ENCODE measurements at places on chromosomes 13 and 19.

GRCh38 chr13:101238555-101238954, 177.8 kb downstream of the NALCN start:
- no peak for DNase-seq

DNA sequence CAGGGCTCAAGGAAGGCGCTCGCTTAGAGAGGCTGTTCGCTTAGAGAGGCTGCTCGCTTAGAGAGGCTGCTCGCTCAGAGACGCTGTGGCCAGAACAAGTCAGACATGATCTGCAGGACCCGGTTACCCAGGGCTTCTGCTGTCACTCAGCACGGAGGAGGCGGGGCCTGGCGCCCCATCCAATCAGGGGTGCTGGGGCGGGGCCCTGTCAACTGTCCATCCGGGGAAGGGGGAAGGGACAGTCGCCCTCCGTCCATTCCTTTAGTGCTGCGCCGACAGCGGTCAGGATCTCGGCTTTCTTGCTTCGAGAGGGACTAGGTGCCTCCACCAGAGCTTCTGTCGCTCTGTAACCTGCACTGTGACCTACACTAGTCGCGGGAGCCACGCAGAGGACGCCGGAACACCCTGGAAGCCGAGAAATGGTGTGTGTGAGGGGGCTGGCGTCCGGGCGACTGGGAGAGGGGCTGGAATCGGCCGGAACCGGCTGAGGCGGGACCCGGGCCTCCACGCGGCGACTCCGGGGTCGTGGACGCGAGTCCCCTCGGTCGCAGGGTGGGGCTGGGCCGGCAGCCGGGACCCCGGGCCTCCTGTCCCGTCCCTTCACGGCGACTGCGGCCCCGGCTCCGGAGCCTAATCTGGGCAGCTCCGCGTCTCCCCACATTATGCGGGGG, at the start of gene ZNF440:
TSS of gene ZNF440 (plus strand) at position 245 of the 671 bp plus-strand sequence. CDS start at position 420, 175 bp downstream.
- DNase-seq: peak; percentile 52

DNA sequence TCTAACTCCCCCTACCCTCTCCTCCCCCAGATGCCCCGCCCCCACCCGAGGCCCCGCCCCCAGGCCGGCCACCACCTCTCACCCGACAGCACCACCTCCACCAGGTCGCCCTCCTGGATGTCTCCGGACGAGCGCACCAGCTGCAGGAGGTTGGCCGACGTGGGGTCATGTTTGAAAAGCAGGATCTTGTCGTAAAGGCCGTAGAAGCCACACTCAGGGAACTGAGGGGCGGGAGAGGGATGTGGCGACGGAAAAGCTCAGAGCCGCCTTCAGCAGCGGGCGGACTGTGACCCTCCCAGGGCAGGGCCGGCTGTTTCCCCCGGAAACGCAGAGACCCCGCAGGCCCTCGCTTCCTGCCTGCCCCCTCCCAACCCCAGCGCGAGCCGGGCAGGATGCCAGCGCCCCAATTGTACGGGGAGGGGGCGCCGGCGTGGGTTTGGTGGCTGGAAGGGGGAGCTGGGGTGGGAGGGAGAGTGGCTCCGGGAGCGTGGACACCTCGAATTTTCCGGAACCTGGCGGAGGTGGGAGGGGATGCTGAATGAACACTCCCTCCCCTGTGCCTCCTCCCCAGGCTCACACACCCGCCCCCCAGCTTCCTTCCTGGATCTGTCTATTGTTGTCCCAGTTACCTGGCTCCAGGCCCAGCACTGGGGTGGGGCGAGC, 3.0 kb downstream of the PRKD2 start:
- DNase-seq: no peak

DNA sequence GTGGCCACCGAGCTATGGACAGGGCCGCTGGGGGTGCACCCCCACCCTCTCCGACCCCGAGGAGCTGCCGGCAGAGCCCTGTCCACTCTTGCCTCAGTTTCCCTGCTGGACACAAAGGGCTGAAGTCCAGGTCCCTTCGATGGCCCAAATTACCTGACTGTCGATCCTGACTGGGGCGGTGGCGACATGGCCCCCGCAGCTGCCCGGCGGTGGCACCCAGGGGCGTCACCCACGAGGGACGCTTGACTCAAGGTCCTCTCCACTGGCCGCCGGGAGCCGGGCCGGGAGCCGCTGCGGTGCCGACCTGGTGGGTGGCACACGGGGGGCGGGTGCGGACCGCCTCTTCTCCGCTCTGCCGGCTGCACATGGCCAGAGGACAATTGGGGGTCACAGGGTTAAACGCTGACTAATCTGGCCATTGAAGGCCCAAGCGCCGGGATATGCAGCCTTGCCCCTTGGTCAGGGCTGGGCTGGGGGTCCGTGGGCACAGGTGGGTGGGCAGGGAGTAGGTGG, 16.4 kb downstream of the ARID3A start:
- no peak for DNase-seq

DNA sequence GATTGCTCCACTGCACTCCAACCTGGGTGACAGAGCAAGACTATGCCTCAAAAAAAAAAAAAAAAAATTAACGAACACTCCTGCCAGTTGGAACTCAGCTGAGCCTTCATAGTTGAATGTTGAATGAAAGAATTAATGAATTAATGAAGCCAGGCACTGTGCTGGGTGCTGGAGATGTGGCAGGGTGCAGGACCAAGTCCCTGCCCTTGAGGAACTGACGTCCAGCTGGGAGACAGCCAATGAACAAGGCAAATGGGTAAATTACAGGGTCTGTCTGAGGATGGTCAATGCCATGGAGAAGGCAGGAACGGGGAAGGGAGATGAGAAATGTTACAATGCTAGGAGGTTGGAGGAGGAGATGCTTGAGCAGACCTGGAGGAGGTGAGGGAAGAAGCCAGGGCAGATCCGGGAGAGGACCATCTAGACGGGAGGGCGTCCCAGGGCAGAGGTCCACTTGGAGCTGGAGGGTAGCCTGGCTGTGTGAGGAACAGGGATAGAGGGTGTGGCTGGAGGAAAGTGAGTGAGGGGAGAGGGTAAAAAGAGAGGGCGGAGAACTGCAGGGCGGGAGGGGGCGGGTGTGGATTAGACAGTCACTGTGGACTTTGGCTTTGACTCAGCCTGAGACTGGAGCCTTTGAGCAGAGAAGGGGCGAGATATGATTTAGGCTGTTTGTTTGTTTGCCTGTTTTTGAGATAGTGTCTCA, 16.8 kb upstream of the IGSF23 start:
- DNase-seq: no peak

- DNase-seq: no peak
These were observed 635.0 kb upstream of the SPRY2 start for GRCh38 chr13:80975903-80976302.

GRCh38 chr13:79311386-79311785, 94.7 kb downstream of the RBM26 start:
- DNase-seq: no peak

GRCh38 chr13:59963827-59964226, 199.9 kb downstream of the DIAPH3 start:
- DNase-seq: no peak

DNA sequence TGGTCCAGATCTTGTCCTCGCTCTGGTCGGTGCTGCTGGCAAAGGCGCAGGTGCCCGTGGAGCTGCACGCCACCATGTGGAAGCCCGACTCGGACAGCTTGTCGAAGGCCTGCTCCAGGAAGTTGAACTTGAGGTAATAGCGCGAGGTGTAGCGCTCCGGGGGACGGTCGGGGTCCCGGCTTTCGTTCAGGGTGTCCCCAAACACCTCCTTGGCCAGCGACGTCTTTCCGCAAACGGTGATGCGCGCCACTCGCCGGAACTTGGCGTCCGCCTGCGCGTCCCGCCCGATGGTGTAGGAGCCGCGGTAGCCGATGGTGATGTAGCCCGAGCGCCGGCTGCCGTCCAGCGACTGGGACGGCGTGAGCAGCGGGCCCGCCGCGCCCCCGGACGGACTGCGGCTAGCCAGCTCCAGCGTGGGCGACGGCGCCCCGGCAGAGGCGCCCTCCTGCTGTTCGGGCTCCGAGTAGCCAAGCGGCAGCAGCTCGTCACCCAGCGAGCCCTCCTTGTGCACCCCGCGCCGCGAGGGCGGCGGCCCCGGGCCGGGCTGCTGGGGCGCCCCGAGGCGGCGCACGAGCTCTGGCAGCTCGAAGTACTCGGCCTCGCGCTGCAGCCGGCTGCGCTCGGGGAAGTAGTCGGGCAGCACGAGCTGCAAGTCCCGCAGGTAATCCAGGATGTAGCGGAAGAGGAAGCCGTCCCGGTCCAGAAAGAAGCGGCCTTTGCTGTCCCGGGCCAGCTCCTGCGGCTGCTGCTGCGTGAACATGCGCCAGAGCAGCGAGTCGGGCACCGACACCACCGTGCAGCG, 801 bp downstream of the KCTD12 start:
- no peak for DNase-seq

- DNase-seq: no peak
These were observed 8.9 kb downstream of the KHSRP start for GRCh38 chr19:6415591-6416190.

DNA sequence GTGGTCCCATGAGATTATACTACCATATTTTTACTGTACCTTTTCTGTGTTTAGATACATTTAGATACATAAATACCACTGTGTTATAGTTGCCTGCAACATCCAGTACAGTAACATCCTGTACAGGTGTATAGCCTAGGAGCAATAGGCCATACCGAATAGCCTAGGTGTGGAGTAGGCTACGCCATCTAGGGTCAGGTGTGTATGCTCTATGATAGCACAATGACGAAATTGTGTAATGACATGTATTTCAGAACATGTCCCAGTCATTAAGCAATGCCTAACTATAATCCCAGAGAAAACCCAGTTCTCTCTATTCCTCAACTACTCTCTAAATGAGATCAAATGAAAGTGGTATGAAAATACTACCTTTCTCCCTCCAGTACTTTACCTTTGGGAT, 3.9 kb downstream of the SLC25A15 start:
- DNase-seq: no peak

GRCh38 chr13:26839682-26840081, 79.1 kb upstream of the GPR12 start:
- no peak for DNase-seq

- DNase-seq: no peak
These were observed 332.1 kb upstream of the DACH1 start for GRCh38 chr13:72198967-72199560.

DNA sequence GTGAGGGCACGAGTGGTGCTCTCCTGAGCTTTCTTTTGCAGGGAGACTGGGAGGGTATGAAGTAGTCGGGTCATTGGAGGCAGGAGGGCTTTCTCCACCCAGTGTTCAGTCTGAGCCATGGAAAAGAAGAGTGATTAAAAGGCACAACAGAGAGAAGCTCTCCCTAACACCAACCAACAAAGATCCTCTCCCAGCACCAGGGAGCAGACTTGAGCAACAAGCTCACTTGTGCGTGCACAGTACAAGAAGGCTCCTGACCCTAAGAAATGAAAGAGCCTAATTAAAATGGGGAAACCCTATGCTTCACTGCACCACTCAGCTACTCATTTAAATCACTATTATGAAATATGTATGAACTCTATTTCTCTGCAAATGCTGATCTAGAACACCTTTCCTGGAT, 276.3 kb upstream of the SOX21 start:
- no peak for DNase-seq

Data from Panc1 (cell line).